Dermis blood vessel endothelial cell (primary cell): ENCODE measurements at places on chromosomes 11 and 22.

GRCh38 chr11:86518211-86518610, 143.5 kb downstream of the CCDC81 start:
- DNase-seq, result no peak

DNA sequence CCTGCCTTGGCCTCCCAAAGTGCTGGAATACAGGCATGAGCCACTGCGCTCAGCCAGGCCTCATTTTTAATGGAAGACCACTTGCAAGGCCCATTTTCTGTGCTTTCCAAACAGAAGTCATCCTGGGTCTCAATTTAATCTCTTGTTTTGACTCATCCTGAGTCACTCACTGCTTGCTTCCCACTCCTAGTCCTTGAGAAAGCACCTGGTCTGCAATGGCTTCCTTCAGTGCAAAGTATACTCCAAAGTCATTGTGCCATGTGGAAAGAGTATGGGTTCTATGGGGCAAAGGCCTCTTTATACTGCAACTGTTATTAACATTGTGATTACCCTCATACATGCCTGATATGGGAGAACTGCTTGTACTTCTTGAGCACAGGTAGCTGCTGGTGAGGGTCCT, 18.3 kb upstream of the SLC5A1 start:
- DNase-seq, result no peak

DNA sequence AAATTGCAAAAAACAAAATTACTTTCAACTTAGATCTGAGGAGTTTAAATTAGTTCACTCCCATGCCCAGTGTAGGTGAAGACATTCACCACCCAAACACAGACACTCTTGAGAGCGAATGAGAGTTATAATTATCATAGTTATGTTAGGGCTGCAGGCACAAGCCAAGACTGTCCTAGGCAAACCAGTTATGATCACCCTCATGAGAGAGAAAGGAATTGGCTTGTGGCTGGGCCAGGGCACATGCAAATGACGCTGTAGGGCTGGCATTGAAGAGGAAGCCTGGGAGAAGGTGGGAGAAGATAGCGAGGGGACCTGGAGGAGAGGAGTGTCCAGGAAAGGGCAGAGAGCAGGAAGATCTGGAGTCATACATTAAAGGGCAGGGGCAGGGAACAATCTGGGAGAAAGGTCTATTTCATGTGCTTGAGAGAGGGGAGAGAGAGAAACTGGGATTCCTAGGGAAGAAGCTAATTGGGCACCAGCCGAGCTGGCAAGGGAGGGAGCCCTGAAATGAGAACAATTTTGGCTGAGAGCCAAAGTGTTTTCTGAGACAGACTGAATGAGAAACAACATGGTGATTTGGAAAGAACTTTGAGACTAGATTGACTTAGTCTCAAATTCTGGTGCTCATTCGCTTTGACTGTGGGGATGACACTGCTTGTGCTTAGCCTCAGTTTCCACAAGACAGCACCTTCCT, 279.9 kb downstream of the KIRREL3 start:
- no peak for DNase-seq

GRCh38 chr11:115078461-115079438, 400.4 kb downstream of the NXPE2 start:
- no peak for DNase-seq

DNA sequence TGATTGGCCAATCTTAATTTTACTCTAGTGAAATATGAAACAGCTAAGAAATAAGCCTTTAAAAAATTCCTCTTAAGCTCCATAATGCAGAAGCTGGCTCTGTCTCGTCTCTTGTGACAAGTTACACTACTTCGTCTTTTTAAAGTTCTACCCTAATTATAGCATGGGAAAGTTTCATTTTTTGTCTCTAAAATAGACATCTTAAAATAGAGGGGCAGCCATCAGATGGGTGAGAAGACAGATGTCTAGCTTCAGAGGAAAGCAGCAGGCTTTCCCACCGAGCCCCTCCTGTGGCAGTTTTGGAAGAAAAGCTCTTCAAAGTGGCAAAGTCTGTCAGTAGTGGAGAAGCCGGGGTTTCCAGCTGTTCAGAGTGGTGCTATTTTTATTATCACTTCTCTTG, 39.5 kb downstream of the XRRA1 start:
- no peak for DNase-seq

DNA sequence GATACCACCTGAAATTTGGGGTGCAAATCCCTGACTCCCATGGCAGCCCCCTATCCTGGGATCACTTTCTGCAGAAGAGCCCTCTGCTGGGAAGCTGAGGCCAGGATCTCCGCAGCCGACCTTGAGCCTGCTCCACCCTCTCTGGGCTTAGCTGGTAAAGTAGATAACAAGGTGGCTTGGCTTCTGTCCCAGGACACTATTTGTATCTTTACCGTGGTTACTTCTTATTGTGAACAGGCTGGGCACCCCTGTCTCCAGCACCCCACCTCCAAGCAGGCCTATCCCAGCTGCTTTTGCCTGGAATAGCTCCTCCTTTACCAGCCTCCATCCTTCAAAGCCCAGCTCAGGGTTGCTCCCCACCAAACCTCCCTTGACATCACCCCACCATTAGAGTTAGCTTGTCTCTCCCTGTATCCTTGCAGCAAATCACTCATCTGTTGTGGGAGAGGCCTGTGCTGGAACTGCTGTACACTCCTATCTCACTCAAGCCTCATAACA, 35.2 kb upstream of the P2RY2 start:
- DNase-seq, result no peak

DNA sequence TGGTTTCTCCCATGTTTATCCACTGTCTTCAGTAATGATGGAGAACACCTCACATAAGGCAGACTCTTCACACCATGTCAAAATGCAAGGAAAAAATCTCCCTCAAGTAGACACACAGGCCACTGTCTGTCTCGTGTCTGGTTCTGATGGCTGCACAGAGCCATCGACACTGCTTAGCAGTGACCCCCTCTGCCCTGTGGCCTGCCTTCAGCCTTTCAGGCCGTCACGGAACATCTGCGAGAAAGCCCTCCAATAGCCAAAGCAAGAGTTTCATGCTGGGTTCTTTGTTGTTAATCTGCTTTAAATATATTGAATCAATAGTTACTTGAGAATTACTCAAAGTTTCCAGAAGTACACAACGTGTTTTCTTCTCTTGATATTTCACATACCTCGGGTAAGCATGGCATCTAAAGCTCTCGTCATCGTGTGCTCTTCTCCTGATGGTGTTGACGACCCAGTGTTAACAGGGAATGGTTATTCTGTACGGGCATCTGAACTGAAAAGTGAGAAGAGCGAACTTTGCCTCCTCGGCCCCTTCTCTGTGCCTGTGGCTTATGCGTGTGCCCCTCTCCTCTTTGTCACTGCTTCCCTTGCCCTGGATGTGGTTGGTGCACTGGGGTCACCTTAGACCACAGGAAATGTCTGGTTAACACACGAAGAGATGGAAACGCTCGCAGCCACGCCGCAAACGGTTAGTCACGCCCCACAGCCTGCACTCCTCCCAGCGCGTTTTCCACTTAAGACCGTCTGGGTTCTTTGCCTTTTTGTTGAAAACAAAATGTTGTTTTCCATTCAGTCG, 33.4 kb upstream of the CTTN start:
- DNase-seq, result no peak

DNA sequence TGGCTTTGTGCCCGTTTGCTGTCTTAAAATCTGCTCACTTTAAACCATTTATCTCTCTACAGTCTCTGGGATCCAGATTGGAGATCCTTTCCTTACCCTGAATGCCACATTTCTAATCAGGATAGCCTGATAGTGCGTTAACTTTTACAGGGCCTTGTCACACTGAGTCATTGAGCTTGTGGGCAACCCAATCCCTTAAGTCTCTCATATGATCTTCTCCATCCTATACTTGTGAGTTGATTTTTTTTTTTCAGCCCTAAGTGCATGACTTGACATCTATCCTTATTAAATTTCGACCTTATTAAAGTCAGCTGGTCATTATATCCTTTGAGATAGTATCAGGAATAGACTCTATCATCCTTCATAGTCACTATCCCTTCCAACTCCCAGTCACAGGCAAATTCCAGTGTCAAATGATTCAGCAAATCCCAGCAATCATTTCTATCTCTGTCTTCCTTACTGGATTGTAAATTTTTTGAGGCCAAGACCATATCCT, 57.7 kb downstream of the TEAD1 start:
- DNase-seq, result no peak

DNA sequence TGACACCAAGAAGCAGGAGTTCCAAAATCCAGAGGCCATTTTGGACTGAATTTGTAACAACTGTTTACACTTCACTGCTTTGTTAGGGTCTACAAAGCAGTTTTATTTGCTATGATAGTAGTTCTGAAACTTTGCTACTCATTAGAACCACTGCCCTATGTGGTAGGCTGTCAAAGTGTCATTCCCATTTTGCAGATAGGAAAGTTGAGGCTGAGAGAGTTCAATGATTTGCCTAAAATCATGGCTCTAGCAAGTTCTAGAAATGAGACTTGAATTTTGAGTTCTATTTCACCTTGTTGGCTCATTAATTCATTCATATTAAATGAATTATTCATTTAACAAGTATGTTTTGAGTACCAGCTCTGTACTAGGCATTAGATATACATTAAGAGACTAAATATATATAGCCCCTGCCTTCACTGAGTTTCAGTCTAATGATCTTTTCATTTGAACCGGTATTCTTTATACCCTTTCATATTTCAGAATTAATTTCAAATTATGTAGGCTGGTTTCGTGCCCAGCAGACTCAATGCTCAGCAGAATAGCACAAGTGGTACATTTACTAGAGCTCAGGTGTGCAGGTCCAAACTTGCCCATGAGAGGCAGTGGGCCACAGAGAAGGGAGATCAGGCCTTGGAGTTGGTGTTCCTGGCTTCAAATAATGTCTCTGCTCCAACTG, 93.5 kb downstream of the ME3 start:
- no peak for DNase-seq
